Ascending aorta (tissue), 2 donors: ENCODE measurements at places on chromosomes 5 and 9. TPM values are rescaled to one million over a fixed set of nuclear protein-coding genes. Genes with fewer than 3 reads are reported as not detected.

- no peak for DNase-seq
These were observed 6.2 kb upstream of the ORM1 start for GRCh38 chr9:114316605-114317230.

- no peak for DNase-seq
These were observed 28.2 kb downstream of the CNOT6 start for GRCh38 chr5:180522330-180522729.

DNA sequence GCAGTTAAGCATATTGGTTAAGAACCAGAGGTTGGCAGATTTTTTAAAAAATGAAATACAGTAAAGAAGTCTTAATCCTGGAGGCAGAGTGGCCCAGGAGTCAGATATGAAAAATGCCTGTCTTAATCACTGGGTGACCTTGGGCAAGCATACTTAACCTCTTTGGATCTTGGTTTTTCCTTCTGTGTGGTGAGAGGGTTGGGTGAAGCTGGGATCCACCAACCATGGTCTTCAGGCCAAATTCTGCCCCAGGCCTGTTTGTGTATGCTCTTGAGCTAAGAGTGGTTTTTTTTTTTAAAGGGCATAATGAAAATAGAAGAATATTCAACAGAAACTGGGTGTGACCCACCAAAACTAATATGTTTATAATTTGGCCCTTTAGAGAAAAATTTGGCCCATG, 20.0 kb upstream of the TEX48 start:
- DNase-seq = no peak

DNA sequence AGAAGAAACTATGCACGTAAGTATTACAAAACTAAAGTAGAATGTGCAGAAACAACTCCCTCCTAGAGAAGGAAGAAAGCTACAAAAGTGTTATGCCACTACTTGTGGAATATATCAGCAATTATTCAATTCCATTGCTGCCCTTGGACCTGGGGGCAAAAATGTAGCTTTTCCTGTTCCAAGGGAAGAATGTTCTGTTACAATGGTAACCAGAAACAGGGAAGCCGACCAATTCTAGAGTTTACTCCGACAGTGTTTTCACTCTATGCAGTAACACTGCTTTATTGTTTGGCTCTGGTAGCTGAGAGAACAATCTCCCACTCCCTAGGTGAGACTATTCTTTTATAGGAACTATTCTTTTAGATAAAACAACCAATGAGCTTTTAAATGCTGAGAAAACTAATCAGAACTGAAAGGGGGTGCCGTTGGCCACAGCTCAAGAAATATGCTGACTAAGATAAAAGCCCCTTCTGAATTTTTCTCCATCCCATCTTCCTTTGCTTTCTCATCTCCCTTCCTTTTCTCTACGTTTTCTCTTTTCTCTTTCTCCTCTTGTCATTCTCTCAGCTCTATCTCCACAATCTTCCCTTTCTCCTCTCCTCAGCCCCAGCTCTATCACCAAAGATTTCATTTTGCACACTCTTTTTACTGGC, 54.1 kb downstream of the SLC1A3 start:
- no peak for DNase-seq

Gene RIMOC1
- 11.1 TPM for total RNA-seq

Gene SNAPC4
- total RNA-seq = 9.4 TPM

- no peak for DNase-seq
These were observed 125.9 kb downstream of the NUDT12 start for GRCh38 chr5:103436656-103437055.

Gene SLC27A6
- 0.43 TPM for total RNA-seq

Gene PTGER4
- total RNA-seq = 48.3 TPM

- DNase-seq = peak; percentile 83
These were observed 655 bp upstream of the RAI14 start for GRCh38 chr5:34655354-34655991.

Gene HTR4
- 0.21 TPM for total RNA-seq

DNA sequence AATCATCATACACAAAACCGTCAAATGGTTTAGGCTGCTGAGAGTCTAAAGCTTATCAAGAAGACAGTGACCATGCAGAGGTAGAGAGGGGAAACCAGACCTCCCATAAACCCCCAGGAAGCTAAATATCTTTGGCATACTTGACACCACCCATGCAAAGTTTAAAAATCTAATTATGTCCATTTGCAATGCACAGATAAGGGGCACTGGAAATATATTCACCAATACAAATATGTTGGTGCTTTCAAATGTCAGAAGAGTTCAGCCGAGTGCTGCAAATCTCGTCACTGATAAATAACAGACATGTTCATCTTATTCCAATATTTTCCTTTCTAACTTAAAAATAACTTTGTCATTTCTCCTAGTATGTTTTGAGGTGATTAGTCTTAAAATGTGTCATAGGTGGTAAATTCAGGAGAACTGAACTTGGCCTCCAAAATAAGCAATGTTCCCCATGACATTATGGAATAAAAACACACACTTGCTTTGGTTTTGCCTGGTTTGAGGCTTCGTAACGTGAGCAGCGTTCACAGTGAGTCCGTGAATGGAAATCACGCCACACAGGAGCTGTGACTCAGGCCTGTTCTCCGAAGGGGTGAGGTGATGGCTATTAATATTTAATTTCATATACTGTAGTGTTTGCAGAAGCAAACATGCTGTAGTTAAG, 182.2 kb downstream of the AOPEP start:
- DNase-seq = no peak

Gene DNAH5
- total RNA-seq = under 0.01 TPM

DNA sequence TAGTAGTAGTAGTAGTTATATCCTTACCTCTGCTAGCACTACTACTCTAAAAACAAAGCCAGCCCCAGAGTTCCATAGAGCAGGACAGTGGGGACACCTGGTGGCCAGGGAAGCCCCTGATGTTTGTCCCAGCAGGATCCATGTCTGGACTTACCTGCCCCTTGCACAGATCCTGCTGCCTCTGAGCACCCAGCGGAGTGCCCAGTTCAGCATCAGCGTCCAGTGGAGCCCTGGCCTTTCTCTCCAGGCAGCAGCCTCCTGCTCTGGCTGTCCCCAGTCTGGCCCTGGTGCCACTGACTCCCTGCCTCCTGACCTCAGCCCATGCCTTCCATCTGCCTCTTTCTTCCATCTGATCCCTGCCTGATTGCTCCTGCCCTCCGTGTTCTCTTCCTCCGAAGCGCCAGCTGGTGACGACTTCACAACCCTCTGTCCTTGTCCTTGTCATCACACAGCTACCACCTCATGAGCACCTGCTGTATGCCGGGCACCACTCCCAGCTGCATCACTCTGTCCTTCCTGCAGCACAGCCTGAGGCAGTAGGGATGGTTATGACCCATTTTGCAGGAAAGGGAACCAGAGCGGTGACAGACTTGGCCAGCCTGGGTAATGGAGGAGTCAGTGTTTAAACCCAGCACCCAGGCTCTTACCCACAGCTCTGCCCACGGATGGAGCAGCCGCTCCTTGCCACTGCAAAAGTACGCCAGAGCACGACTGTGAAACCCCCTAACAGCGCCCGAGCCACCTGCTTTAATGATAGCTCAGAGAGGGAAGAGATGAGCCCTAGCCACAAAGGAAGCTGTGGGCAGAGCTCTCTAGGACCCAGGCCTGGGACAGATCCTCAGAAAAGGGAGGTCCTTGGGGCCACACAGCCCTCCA, 11.5 kb downstream of the SARDH start:
- DNase-seq = no peak

DNA sequence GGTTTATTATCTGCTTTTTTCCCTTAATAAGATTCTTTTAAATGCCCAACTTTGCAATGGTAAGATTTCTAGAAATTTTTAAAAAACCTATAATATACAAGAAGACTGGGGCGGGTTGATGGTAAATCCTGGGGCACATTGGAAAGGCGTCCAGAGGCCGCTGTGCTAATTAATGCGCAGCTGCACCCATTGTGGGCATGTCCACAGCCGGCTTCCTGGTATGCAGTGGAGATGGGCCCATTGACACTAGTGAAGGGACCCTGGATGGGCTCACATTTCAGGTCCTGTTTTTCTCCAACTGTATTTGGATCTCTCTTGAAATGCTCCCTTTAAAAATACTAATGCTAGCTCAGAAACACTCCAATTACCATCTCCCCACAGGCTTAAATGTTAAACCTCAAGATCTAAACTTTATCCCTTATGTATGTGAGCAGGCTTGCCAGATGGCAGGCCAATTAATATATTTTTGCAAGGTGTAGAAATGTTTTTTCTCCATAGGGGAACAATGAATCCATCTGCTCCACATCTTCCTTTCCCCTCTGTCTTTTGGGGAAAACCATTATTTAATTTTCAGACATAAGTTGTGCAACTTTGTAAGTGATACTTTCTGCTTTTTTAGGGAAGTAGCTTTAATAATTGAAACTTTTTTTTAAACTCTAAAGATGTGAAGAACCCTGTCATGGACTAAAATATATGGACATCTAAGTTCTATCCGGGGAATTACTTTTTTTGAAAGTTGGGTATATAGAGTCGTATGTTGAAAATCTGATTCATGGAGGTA, 177.3 kb downstream of the CD180 start:
- DNase-seq = no peak

Gene RNF208
- 6.7 TPM for total RNA-seq

Gene RETREG1
- total RNA-seq = 2.9 TPM

DNA sequence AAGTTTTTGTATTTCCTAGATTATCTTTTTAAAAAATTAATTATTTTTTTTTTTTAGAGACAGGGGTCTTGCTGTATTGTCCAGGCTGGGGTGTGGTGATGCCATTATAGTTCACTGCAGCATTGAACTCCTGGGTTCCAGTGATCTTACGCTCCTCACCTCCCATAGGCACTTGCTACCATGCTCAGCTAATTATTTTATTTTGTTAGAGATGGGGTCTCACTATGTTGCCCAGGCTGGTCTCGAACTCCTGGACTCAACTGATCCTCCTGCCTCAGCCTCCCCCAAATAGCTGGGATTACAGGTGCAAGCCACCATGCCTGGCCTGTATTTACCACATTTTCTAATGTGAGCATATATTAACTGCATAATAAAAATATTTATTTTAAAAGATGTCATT, 274.5 kb downstream of the RFX3 start:
- no peak for DNase-seq

DNA sequence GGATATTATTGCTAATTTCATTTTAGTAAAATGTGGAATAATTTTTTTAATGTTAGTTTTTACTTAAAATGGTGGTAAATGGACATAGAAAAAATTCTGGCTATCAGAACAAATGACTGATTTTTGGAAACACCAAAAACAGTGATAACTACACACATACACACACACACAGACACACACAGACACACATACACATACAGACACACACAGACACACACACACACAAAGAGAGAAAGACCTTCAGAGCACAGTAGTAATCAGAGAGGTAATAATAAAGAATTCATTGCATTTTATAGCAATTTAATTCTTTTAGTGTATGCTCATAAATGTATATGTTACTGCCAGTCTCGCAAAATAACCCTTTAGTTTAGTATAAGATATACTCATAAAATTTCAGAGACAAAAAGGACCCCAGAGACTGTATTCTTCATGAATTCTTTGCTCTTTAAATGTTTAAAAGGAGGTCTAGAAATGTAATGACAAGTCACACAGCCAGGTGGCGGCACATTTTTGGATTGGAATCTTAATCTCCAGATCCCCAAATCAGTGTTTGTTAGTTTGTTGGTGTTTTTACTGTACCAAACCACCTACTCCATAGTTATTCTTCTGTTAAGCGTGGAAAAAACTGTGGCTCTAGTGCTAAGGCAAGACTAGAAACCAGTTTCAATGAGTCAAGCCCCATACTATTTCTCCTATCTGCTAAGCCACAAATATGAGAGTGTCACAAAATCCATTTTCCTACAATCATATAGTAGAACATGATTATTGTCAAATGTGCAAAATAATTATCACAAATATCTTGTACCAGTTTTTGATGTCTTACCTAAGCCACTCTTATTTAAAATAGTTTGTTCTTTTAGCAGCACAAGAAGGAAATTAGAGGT, 109.9 kb downstream of the EDIL3 start:
- no peak for DNase-seq

DNA sequence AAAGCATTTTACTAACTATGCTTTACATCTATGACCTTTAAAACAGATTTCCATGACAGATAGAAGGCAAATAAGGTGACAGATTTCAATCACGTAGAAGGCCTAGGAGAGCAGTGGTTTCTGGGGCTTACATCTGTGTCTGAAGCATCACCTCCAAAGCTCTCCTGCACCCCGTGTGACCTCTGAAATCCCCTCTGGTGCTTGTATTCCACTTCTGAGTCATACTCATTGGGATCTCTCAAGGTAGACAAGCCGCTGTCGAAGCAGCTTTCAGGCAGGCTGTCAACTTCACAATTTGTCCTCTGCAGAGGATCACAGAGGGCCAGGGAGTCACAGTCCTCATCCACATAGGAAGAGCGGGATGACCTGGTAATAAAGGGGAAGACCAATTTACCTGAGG, 62.2 kb downstream of the RASEF start:
- no peak for DNase-seq

- no peak for DNase-seq
These were observed 138.0 kb downstream of the TMEM232 start for GRCh38 chr5:110588286-110588980.

Gene PAX5
- not detected for total RNA-seq

DNA sequence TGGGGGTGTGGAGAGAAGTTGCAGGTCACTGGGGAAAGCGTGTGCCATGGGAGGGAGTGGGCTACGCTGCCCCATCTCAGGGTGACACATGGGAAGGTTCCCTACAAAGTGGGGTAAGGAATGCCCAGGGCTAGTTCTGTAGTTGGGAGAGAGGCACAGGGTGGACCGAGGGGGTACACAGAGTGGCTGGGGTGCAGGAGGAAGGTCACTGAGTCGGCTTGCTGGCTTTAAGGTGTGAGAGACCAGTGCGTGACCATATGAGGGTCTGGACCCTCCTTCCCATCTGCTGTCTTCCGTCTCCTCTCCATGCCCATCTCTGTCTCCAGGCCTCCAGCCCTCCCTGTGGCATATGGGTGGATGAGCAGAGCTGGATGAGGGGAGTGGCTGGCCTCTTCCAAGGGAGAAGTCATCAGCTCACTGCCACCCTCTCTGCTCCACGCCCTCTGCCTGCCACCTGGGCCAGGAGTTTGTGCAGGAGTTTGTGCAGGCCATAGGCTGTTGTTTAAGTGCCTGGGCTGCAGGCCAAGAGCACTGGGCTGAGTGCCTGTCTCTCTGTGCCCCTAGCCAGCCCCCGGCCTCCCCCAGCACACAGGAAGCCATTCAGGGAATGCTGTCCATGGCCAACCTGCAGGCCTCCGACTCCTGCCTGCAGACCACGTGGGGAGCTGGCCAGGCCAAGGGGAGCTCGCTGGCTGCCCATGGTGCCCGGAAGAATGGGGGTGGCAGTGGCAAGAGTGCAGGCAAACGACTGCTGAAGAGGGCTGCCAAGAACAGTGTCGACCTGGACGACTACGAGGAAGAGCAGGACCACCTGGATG, 96.8 kb downstream of the PHF2 start:
- peak; percentile 5 for DNase-seq

- no peak for DNase-seq
These were observed 13.8 kb upstream of the ABLIM3 start for GRCh38 chr5:149127394-149127955.

GRCh38 chr9:77161191-77161590, 16.1 kb upstream of the VPS13A start:
- DNase-seq = no peak

DNA sequence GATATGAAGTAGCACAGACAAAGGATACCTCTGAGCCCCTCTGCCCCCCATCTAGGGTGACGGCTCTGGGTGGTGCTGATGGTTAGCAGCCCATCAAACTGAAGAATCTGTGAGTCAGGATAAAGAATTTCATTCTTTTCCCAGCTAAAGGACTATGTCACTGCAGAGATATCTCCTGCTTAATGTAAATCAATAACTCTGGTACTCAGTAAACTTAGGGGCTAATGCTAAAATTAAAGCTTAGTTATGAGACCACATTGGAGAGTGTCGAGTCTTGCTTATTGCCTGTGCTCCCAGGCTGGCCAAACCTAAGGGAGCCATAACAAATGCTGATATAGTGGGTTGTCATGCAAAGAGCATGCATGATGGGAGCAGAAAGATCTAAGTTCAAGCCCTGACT, 25.6 kb upstream of the ACTBL2 start:
- no peak for DNase-seq
